SJSA1 (cell line): ENCODE measurements at places on chromosomes 12 and 14.

DNA sequence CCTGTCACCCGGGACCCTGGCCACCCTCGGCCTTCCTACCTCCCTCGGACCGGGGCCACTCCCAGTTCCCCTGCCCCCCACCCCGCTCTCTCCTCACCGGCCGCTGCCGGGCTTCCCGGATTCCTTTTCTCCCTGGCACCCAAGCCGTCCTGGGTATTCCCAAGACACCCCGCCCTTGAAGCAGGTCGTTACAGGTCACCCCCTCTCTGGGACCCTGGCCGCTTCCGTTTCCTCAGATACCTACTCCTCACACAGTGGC is 493 bp downstream of the NUMB start:
- peak; percentile 41 for DNase-seq

DNA sequence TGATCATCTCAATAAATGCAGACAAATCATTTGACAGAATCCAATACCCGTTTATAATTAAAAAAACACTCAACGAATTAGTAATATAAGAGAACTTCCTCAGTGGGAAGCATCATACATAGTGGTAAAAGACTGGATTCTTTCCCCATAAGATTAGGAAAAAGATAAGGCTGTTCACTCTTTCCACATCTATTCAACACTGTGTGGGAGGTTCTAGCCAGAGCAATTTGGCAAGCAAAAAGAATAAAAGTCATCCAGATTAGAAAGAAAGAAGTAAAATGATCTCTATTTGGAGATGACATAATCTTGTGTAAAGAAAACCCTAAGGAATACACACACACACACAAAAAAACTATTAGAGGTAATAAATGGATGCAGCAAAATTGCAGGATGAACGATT is 38.4 kb downstream of the YEATS4 start:
- no peak for DNase-seq

- no peak for DNase-seq
Measured at GRCh38 chr12:14514154-14514842, 53.4 kb downstream of the PLBD1 start.

DNA sequence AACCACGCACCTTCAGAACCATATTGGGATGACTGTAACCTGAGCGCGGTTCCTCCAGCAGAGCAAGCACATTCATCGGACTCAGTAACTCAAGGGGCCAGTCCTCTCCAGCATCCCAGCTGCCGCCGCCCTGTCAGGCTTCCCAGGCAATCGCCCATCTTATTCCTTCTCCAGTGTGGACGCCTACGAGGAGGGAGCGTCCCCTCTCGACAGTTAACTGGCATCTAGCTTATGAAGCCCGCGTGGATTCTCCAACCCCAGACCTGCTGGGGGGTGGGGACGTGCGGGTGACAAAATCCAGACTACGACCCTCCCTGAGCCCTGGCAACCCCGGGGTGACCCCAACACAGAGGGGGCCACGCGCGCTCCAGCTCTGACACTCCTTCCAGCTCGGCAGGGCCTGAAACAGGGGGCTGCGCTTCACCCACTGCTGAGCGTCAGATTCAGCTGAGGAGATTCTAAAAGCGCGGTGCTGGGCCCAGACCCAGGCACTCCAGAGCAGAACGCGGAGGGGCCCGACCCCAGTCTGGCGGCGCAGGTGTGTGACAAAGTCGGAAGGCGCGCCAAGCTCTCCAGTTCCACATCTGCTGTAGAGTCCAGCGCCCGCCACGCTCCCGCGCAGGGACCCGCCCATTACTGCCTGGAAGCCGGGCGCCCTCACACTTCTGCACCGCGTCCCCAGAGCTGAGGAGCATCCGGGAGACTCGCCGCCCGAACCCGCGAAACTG is 43.9 kb upstream of the ESR2 start:
- peak; percentile 72 for DNase-seq

GRCh38 chr12:124817076-124818000 is 46.3 kb downstream of the SCARB1 start:
- DNase-seq, result no peak

DNA sequence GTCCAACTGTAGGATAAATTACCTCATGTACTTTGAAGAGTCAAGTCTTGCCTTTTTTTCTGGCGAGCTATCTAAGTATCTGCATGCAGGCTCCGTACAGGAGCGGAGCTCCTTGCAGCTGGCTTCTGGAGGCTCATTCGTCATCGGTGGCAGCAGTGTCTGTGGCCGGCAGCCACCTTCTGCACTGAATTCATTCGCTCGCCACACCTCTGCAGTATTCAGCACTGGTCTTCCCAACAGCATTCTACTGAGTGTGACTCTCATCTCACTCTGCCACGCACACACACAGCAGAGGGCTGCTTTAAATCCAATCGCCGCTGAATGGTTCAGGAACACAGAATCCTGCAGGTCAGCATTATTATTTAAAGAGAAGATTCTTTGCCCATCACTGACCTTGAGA is 200.0 kb downstream of the GLT1D1 start:
- no peak for DNase-seq

DNA sequence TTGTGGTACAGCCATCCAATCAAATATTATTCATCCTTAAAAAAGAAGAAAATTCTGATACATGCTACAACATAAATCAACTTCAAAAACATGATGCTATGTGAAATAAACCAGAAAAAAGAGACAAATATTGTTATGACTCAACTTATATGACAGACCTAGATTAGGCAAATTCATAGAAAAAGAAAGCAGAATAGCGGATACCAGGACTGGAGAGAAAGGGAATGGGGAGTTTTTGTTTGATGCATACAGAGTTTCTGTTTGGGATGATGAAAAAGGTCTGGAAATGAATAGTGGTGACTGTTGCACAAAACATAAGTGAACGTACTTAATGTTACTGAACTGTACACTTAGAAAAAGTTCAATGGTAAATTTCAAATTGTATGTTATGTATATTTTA is 82.3 kb downstream of the SPPL3 start:
- DNase-seq, result no peak

- no peak for DNase-seq
Measured at GRCh38 chr12:10247436-10248058, 34.9 kb downstream of the GABARAPL1 start.

GRCh38 chr12:53103860-53104305 is 597 bp downstream of the SOAT2 start:
- DNase-seq, result no peak

DNA sequence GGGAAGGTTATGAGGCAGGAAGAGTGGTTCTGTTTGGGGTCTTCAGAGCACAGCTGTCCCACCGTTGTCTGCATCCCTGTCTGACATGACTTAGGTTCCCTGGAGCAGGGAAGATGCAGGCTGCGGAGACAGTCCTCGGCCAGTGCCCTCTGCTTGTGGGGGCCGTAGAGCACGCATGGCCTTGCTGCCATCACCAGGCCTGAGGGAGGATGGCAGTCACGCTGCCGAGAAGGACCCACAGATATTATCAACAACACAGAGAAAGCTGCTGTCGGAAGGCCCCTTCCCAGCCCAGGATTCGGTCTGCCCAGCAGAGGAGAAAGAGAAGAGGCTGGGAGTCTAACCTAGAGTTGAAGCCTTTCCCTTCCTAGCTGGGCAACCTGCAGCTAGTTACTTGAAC is 35.0 kb downstream of the ERH start:
- no peak for DNase-seq

DNA sequence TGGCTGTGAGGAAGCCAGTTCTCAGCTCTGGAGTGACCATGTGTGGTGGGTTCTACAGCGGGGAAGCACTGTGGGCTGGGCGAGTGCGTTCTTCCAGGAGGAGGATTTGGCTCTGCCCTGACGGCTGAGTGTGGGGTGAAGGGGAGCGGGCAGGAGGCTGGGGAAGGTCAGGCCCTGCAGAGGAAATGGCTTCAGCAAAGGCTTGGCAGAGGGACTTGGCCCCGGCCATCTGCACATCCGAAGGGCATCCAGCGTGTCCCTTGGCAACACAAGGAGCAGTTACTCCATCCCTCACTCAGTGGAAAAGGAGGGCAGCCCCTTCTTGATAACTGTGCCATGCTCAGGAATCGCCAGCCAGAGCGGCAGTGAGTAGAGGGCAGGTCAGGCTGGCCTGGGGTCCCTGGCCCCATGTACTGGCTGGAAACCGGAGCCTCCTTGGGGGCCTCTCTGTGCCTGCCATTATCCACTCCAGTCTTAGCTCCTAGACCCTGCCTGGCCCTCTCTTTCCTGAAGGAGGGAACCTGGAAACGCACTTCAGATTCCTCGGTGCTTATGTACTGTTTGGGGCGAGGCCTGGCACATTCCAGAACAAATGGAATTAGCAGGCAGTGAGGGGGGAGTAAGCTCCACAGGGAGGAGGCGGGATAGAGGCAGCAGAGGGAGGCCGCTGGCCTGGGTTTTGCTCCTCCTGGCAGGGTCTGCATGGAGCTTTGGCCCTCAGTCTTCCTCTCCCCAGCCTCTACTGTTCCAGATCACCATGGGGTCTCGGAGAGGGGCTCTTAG is 133.6 kb upstream of the NCOR2 start:
- DNase-seq, result peak; percentile 73

GRCh38 chr14:66595394-66595793 is 87.4 kb downstream of the GPHN start:
- no peak for DNase-seq

DNA sequence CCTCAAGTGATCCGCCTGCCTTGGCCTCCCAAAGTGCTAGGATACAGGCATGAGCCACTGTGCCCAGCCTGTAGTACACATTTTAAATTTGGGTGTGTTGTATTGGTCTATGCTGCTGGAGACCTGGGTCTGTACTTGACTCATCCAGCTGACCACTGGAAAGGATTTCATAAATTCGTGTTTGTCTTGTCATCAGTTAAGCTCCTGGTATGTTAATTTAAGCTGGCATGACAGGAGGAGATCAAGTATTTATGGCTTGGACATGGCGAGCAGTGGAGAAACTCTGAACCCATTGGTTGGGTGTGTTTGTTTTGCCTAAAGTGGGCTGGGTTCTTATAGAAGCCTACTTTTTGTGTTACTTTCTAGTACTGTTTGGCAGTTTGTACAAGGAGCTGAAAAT is 24.2 kb downstream of the YY1 start:
- no peak for DNase-seq

- no peak for DNase-seq
Measured at GRCh38 chr14:69319911-69320310, 60.0 kb downstream of the GALNT16 start.
